Fibroblast of skin of left quadriceps (primary cell): ENCODE measurements at places on chromosomes 5 and 9.

- no peak for DNase-seq
These were observed 23.4 kb downstream of the LCP2 start for GRCh38 chr5:170273968-170274710.

GRCh38 chr5:151601391-151601790 lies 10.3 kb upstream of the FAT2 start:
- DNase-seq = no peak

- DNase-seq = peak; percentile 72
These were observed 980 bp downstream of the COL5A1 start for GRCh38 chr9:134642385-134643181.

DNA sequence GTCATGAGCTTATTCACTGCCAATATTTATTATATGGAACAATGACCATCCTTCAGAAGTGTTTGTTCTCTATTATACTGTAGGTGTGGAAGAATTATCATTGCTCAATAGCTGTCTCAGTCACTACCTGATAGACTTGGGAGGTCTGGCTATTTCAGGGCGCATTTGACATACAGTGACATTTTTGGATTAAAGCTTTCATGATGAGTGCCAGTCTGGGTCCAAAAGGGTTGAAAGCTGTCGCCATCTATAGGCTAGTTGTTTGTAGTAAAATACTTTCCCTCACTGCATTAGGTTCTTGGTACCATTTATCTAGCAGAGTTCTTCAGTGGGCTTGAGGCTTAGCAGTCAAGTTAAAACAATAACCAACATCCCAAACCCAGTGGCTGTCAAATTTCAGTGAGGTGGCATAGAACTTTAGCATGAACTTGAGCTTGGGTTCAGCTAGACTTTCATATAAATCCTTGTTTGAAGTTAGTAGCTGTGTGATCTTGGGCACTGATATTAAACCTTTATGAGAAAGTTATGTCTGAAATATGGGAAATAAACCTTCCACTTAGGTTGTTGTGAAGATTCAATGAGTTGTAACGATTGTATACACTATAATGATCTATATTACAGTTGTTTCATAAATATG lies 110.5 kb upstream of the CDKN2B start:
- no peak for DNase-seq

DNA sequence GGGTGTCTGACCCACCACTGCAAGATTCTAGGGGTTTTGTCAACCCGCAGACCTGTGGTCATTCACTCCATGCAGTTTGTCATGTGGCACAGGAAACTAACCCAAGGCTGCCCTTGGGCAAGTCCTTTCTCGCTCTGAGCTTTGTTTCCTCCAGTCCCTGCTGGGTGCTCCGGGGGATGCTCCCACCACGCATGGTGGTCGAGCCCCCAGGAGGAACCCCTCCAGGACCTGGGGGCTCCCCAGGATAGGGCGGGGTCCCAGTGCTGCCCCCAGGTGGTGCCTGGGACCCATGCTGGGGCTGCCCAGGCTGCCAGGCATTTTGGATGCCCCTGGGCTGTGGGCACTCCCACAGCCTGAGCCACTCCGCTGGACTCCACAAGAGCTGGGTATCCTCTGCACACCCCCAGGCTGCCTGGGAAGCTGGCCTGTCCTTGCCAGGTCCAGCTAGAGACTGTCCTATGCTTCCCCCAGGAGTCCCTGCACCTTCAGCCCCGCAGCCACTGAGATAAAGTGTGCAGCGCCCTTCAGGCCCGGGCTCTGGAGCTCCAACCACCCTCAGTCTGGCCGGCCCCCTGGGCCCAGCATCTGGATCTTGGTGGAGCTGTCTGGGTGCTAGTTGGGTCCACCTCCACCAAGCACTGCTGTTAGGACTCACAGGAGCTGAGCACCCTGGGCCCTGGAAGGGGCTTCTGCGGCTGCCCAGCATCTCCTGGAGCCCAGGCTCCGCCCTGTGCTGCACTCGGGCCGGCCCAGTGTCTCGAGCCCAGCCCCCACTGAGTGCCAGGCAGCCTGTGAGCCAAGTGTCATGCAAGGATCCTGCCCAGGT lies 104.3 kb downstream of the PHF2 start:
- DNase-seq = no peak

DNA sequence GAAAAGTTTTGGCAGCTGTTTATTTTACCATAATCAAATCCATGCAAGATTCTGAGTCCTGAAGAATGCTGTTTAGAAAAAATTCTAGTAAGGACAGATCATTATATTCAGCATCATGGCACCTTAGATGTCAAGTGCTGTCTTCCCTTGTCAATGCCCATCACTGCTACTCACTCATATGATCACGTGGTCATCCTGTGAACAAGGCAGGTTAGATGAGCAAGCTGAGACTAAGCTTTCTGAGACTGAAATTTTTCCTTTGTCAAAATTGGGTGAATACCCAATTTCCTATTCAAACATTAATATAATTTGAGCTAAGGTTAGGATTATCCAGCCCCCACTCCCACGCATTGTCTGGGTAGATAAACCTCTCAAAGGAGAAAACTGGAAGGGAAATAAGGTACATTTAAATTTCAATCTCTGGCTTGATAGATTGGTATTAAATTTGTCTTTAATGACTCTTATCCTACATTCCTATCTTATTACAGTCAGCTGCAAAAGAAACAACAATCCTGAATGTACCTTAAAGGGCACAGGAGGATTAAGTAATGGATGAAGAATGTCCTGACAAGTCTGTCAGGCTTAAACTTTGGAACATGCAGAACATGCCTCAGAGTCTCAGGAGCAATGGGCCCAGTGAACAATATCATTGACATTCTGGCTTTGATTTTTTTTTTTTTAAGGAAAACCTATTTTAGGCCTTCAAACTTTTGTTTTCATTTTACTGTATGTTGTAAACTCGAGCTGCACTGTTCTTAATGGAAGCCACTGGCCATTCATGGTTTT lies 148.7 kb upstream of the RANBP3L start:
- DNase-seq = no peak

- no peak for DNase-seq
These were observed 670.2 kb downstream of the ACTL7B start for GRCh38 chr9:108185613-108186012.

- no peak for DNase-seq
These were observed 118.0 kb downstream of the PRKACG start for GRCh38 chr9:68895741-68896478.

DNA sequence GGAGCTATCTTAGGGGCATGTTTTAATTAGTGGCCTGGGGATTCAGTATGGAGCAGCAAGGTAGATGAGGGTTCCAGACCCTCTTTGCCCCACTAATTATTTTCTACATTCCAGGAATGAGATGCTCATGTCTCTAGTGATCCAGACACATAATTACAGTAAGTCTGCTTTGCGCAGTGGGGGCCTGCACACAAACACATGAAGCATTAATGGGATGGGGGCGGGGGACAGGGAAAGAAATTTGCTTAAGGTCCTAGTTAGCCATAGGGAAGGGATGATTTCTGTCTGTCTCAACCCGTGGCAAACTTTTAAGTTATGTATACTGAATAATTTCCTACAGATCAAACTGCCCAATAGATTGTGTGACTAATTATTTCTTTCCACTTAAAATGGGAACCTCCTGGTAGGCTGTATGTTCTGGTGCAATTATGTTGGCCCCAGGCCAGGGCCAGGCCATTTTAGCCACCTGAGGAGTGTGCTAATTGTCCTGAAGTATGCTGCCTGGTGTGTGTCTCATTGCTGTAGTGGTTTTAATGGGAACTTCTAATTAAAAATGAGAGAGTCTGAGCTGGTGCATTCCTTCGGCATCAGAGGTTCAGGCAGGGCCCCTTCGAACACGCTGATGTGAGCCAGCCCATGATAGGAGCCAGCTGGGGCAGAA lies 134.4 kb downstream of the PTTG1 start:
- peak; percentile 13 for DNase-seq

DNA sequence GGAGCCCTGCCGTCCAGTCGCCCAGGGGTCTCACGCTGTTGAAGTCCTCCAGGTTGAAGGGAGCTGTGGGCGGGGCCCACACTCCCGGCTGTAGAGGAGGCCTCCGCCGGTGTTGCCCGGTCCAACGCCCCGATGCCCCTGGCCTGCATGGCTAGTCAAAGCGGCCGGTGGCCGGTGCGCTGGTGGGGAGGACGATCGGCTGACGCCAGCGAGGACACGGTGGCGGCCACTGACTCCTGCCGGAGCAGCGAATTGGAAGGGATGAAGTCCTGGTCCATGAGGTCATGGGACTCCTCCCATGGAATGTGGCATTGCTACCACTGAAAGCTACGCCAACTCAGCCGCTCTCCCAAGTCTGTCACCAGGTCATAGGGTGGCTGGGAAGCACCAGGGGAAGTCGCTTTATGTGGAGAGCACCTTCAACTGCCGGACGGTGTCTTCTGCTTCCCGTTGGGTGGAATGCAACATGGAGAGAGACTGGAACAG lies 11.8 kb downstream of the RCL1 start:
- no peak for DNase-seq

- no peak for DNase-seq
These were observed 30.9 kb upstream of the WWC1 start for GRCh38 chr5:168260353-168261226.

- DNase-seq = no peak
These were observed 8.4 kb upstream of the TIMD4 start for GRCh38 chr5:156971415-156971814.

- DNase-seq = no peak
These were observed 41.0 kb downstream of the MVB12B start for GRCh38 chr9:126367616-126368015.

DNA sequence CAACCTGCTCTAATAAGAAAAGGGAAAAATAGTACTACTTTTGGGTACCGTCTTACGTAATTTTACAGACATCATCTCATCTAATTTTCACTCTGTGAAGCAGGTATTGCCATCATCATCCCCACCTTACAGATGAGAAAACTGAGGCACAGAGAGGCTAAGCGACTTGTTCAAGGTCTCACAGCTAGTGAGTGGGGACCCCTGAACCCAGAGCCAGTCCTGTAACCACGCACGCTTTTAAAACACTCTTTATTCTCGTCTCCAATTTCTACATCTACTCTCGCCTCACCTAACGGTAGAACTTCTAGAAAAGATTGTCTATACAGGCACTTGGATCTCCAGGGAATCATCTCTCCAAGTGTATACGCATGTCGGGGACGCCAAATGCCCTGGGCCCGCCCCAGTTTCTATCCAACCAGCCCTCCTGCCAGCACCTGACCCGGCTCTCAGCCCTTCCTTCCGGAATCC lies 1.5 kb upstream of the TRAF1 start:
- DNase-seq = no peak

DNA sequence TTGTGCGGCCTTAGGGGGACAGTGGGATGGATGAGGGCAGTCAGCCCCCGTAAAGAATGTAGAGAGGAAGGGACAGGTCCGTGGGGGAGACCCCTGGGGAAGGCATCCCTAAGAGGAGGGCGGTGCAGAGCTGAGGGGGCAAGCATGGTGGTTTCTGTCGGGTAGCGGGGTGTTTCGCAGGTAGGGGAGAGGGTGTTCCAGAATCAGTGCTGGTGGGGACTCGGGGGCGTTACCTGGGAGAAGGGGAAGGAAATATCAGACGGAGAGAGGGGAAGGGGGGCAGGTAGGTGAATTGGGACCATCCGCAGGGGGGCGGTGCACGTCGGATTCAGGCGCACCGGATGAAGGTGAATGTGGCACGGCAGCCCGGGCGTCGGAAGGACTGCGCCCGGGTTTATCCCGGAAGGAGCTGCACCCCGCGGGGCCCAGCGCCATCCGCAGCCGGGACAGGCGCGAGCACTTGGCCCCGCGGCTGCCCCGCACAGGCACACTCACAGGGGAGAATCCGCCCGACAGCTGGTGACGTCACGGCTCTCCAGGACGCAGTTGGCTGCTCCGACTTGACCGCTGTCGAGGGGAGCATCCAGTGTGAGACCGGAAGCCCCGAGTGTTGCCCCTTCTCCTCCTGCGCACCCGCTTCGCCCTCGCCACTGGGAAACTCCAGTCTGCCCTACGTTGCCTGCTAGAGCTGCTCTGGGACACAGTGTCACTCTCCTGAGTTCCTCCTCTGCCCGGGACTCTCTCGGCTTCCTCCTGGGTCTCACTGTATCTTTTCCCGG lies 1.3 kb downstream of the CD72 start:
- DNase-seq = no peak

DNA sequence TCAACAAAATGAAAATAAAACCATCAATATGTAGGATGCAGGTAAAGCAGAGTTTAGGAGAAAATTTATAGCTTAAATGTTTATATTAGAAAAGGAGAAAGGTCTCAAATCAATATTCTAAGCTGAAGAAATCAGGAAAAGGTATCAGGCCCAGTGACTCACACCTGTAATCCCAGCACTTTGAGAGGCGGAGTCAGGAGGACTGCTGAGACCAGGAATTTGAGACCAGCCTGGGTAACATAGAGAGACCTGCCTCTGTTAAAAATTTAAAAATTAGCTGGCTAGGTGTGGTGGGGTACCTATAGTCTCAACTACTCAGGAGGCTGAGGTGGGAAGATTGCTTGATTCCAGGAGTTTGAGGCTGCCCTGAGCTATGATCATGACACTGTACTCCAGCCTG lies 32.2 kb downstream of the CCDC69 start:
- DNase-seq = no peak

GRCh38 chr9:72579190-72579589 lies 57.8 kb downstream of the TMC1 start:
- DNase-seq = peak; percentile 46
